ENCODE measurements at places on chromosomes 2 and 18.

- DNase-seq, result peak; percentile 31
Observed at GRCh38 chr2:186183406-186183805, 302.7 kb upstream of the ZC3H15 start.

DNA sequence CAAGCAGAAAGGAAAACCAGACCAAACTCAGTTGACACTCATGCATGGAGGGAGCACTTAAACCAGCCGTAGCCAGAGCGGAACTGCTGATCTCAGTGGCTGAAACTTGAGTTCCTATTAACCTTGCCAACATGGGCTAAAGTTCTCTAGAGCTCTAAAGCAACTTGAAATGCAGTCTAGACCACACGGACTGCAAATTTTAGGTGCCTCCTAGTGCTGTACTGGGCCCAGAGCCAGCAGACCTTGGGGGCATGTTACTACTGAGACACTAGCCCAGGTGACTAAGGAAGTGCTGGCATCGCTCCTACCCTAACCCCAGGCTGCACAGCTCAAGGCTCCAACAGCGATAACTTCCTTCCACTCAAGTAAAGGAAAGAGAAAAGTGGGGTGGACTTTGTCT lies 236.5 kb downstream of the AKAIN1 start:
- no peak for DNase-seq

GRCh38 chr2:142174176-142174575 lies 43.4 kb upstream of the LRP1B start:
- DNase-seq, result no peak

- peak; percentile 14 for DNase-seq
Observed at GRCh38 chr2:208033701-208034502, 8.6 kb upstream of the PLEKHM3 start.

DNA sequence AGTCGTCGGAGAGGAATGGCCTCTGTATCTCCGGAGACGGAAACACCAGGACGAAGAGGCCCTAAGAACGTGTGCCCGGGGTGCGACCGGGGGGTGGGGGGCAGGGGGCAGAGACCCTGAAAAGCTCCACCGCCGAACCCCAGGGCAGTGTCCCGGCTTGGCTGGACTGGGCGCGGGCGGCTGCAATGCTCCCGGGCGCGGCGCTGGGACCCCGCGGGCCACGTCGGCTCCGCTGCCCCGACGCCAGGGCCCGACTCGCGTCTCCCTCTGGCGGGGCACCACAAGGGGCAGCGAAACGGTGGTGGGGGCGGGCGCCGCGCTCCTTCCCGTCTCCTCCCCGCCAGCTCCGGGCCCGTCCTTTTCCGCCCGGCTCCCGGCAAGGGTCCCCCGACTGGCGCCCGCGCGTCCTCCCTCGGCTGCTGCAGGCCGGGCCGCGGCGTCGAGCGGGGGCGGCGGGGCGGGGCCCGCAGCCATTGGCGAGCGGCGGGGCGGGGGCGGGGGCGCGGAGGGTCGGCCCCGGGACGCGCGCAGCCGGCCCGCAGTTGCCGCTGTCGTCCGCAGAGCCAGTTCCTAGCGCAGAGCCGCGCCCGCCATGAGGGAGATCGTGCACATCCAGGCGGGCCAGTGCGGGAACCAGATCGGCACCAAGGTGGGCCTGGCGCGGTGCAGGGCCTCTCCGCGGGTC lies at the start of gene TUBB6:
TUBB6 (plus strand) TSS at position 541 of the 685 bp plus-strand sequence; CDS start at position 593, 52 bp downstream.
- peak; percentile 40 for DNase-seq

GRCh38 chr2:72719416-72719815 lies 106.4 kb downstream of the EXOC6B start:
- no peak for DNase-seq

GRCh38 chr18:28007841-28008240 lies 169.1 kb downstream of the CDH2 start:
- DNase-seq, result no peak

DNA sequence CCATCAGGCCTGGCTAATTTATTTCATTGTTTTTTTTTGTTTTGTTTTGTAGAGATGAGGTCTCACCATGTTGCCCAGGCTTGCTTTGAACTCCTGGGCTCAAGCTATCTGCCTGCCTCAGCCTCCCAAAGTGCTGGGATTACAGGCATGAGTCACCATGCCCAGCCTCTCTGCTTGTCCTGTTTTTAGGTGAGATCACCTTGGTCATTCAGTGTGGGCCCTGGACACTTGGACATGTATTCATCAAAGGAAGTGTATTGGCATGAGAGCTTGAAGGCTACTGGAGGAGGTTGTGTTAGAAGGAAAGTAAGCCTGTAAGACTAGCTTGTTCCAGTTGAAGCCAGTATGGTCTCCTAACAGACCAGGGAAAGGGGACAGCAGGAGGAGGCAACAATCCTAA lies 229.2 kb upstream of the RGPD4 start:
- DNase-seq, result no peak

GRCh38 chr2:37869771-37870170 lies 55.3 kb upstream of the RMDN2 start:
- DNase-seq, result no peak

DNA sequence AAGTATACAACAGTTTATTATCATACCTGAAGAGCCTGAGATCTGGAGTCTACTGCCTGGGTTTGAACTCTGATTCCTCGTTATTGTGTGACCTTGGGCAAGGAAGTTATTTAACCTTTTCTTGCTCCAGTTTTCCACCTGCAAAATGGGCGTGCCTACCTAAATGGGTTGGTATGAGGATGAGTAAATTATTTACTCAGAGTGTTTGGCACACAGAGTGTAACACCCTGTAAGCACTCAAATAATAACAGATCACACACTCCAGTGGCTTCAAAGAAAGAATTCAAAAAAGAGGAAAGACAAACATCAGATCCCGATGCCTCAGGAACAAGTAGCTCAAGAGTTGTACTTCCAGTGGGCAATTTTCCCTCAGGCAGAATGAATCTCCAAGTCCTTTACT lies 2.4 kb downstream of the SRD5A2 start:
- no peak for DNase-seq

- DNase-seq, result peak; percentile 46
Observed at GRCh38 chr2:102615620-102616436, 3.5 kb upstream of the SLC9A2 start.

- DNase-seq, result peak; percentile 46
Observed at GRCh38 chr2:119407430-119408220, 24.0 kb upstream of the TMEM37 start.
